HepG2 (cell line): ENCODE measurements at places on chromosomes 6 and 20. TPM values are rescaled to one million over a fixed set of nuclear protein-coding genes. Genes with fewer than 3 reads are reported as not detected.

The ENPP3 gene
- total RNA-seq: 23.9 and 40.0 TPM in 2 replicates

DNA sequence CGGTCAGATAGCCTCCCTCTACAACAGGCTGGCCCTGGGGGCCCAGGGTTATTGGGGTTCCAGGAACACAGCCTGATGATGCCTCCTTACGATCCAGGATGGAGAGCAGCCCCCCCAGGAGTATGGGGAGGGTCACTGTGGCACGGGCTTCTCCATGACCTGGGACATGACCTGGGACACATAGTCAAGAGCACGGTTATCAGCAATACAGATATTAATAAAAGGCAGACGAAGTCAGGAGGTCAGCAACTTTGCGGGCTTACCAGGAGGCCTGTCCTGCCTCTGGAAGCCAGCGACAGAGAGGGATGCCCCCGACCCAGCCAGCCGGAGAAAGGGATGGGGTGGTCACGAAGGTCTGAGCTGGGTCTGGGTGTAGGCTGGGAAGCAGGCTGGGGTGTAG is 795 bp downstream of the MMP24OS start:
- peaks cover 30% of the 10 kb centered on the region for H3K36me3 ChIP-seq
- no peak overlapping the region for H3K4me3 ChIP-seq
- no peak overlapping the region for H3K27ac ChIP-seq

The CYP39A1 gene
- not detected in 2 replicates for total RNA-seq

GRCh38 chr6:46251583-46252339 is 81.0 kb upstream of the ENPP5 start:
- no peaks in the 10 kb centered on the region for H3K4me1 ChIP-seq
- DNase-seq: no peak
- no peaks in the 10 kb centered on the region for H3K36me3 ChIP-seq
- no peak overlapping the region for H3K4me3 ChIP-seq
- no peak overlapping the region for H3K27ac ChIP-seq

The EDEM2 gene
- 26.1 and 46.9 TPM in 2 replicates for total RNA-seq

- H3K4me3 ChIP-seq: no peak overlapping the region
- no peak overlapping the region for H3K27ac ChIP-seq
- no peaks in the 10 kb centered on the region for H3K36me3 ChIP-seq
- no peaks in the 10 kb centered on the region for H3K4me1 ChIP-seq
Measured at GRCh38 chr20:23002276-23002675, 32.8 kb upstream of the SSTR4 start.

DNA sequence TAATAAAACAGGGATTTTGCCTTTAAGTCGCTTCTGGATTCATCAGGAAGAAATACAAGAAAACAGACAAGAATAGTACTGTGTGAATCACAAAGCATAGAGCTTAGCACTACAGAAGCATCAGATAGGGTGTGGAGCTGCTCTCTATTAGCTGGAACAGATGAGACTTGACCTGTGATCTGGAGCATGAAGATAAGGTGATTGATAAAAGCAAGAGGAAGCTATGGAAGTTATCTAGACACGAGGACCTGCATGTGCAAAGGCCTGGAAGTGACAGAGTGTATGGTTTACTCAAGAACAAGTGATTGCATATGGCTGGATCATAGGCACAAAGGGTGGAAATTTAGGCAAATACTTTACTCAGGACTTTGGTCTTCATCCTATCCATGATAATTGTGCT is 112.9 kb upstream of the MLIP start:
- H3K4me3 ChIP-seq: no peak overlapping the region
- H3K27me3 ChIP-seq: no peaks in the 10 kb centered on the region
- no peaks in the 10 kb centered on the region for H3K36me3 ChIP-seq
- H3K27ac ChIP-seq: no peak overlapping the region
- peaks cover 21% of the 10 kb centered on the region for H3K4me1 ChIP-seq

The NCOA3 gene
- 56.8 and 76.2 TPM in 2 replicates for total RNA-seq

GRCh38 chr20:11356061-11356460 is 561.6 kb upstream of the BTBD3 start:
- no peaks in the 10 kb centered on the region for H3K4me1 ChIP-seq
- no peaks in the 10 kb centered on the region for H3K27me3 ChIP-seq
- H3K27ac ChIP-seq: no peak overlapping the region
- no peak for DNase-seq

DNA sequence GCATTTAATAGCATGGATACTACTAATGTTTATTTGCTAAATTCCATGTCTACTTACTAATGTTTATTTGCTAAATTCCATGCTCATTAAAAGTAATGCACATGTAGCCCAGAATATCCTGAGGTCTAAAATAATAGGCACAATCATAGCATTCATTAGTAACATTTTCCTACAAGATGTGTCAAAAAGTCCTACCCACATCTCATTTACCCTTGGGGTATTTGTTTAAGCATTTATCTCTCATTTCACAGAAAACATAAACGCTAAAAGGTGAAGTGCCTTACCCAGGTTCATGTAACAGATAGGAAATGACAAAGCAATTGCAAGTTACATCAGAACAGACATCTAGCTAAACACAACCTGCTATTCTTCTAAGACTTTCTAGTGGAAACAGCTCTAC is 457.1 kb downstream of the HACE1 start:
- no peak overlapping the region for H3K27ac ChIP-seq
- DNase-seq: no peak
- no peaks in the 10 kb centered on the region; the same call in 1 of the 2 replicates for H3K27me3 ChIP-seq
- H3K36me3 ChIP-seq: no peaks in the 10 kb centered on the region
- no peak overlapping the region for H3K4me3 ChIP-seq

- no peak for DNase-seq
- no peaks in the 10 kb centered on the region for H3K4me1 ChIP-seq
- no peak overlapping the region for H3K4me3 ChIP-seq
- no peaks in the 10 kb centered on the region for H3K27me3 ChIP-seq
Measured at GRCh38 chr6:69005199-69005598, 370.1 kb downstream of the ADGRB3 start.

DNA sequence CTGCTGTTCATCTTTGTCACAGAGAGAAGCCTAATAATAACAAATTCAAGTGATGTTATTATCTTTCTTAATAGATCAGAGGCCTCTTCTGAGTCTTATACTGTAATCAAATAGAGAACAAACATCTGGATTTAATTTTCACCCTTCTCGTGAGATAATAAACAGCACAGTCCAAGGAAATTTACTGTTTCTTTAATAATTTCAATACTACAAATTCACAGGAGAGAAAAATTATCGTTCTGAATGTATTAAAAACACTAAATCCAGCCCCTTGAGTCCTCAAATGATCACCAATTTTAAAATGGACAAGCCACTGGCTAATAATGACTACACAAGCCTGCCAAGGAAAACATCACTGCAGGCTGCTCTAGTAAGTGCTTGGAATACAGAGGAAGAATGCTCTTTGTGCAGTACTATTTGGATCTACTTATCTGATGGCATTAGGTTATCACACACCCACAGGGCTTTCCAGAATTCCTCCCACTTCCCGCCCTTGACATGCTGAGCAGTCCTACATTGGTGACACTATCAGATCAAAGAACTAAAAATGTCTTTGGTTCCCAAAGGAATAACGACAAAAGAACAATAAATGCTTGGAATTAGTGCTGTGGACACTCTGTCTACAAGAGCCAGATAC is 38.1 kb downstream of the SYNE1 start:
- H3K4me1 ChIP-seq: no peaks in the 10 kb centered on the region
- no peak overlapping the region for H3K27ac ChIP-seq
- DNase-seq: no peak
- no peaks in the 10 kb centered on the region for H3K27me3 ChIP-seq
- no peak overlapping the region for H3K4me3 ChIP-seq
- H3K36me3 ChIP-seq: no peaks in the 10 kb centered on the region

DNA sequence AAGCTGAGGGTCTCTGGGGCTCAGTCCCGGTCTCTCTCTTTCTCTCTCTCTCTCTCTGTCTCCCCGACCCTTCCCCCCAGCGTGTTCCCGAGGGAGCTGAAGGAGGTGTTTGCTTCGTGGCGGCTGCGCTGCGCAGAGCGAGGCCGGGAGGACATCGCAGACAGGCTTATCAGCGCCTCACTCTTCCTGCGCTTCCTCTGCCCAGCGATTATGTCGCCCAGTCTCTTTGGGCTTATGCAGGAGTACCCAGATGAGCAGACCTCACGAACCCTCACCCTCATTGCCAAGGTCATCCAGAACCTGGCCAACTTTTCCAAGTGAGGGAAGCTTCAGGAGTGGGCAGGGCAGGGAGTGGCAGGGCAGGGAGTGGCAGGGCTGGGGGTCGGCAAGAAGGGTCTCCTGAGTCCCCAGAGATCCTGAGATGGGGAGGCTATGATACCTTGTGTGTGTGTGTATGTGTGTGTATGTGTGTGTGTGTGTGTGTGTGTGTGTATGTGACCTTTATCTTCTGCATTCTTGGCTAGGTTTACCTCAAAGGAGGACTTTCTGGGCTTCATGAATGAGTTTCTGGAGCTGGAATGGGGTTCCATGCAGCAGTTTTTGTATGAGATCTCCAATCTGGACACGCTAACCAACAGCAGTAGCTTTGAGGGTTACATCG is 13.6 kb upstream of the ZBTB9 start:
- peaks cover 2% of the 10 kb centered on the region; the same call in 1 of the 2 replicates for H3K36me3 ChIP-seq
- no peak overlapping the region for H3K27ac ChIP-seq
- H3K27me3 ChIP-seq: no peaks in the 10 kb centered on the region
- H3K4me3 ChIP-seq: no peak overlapping the region
- DNase-seq: no peak
- H3K4me1 ChIP-seq: no peaks in the 10 kb centered on the region
